ENCODE measurements at places on chromosomes 5 and 9. TPM values are rescaled to one million over a fixed set of nuclear protein-coding genes. Genes with fewer than 3 reads are reported as not detected.

- peak; percentile 52 for DNase-seq
Measured at GRCh38 chr9:33517373-33517772, 6.7 kb upstream of the ANKRD18B start.

DNA sequence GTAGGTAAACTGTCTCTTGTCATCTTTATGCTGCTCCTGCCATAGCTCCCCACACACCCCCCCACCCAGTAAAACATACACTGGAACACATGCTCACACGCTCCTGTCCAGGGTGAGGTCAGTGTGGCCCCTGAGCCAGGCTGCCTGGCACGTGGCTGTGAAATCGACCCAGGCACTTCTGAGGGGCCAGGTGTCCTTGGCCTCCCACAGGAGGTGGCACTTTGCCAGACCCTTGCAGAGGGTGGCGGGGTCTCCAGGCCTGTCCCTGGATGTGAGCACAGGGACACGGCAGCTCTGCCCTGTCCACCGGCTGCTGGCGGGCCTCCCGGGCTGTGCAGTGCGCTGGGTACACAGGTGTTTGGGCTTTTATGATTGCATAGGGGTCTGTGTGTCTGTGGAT lies 10.0 kb upstream of the CRB2 start:
- DNase-seq = no peak

GRCh38 chr9:132975961-132976360 lies 2.5 kb upstream of the GFI1B start:
- no peak for DNase-seq

GRCh38 chr5:38494763-38495162 lies 61.7 kb downstream of the LIFR start:
- no peak for DNase-seq

GRCh38 chr5:43275391-43275790 lies 37.8 kb downstream of the HMGCS1 start:
- DNase-seq = no peak

DNA sequence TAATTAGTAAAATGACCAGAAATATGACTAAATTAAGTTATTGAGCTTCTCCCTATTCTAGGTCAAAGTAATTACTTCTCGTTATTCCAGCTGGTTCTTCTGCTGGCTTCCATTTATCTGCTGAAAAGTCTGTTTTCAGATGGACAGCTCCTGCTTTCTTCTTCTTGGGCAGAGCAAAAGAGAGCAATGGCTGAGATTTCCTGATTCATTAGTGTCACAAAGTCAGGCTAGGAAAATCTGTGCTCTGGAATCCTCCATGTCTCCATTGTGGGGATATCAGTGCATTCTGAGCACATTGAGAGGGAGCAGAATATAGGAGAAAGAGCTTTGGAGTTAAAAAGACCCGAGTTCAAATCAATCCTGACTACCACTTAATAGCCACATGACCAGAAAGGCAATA lies 33.7 kb upstream of the NRG2 start:
- no peak for DNase-seq

GRCh38 chr9:20462410-20462809 lies 159.9 kb downstream of the MLLT3 start:
- no peak for DNase-seq

GRCh38 chr5:173050791-173051190 lies 5.4 kb upstream of the CREBRF start:
- DNase-seq = no peak

DNA sequence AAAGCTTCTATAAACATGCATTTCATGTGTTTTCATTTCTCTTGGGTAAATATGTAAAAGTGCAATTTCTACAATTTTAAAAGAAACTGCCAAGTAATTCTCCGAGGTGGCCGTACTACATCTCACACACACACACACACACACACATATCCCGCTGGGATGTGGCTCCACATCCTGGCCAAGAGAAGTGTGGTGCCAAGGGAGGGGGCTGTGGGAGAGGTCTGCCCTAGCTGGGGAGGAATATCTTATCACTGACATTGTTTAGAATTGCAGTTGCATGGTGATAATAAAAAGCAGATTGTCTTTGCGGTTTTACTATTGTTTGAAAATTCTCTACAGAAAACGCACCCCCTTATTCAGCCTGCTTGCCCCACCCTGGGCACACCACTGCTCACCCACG lies 558.4 kb downstream of the BNC2 start:
- DNase-seq = no peak

- no peak for DNase-seq
Measured at GRCh38 chr5:154318691-154319090, 127.1 kb upstream of the SAP30L start.

GRCh38 chr5:42250-42649 lies 49.7 kb upstream of the PLEKHG4B start:
- DNase-seq = peak; percentile 9

- DNase-seq = no peak
Measured at GRCh38 chr9:122900791-122901190, 4.4 kb downstream of the RC3H2 start.

DNA sequence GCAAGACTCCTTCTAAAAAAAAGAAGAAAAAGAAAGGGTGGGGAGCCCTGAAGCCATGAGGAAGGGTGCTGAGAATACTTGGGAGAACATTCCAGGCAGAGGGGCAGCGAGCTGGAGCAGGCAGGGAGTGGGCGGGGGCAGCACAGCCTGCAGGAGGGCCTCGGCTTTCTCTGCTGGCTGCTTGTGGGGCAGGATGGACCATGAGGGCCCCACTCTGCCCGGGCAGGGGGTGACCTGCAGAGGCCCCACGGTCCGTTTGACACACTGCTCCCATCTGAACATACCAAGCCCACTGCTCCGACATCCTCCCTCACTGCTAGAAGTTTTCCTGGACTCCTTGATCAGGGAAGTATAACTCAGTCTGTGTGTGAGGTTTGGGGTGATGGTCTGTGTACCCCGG lies 11.7 kb upstream of the NUP214 start:
- no peak for DNase-seq

- no peak for DNase-seq
Measured at GRCh38 chr5:178529080-178529479, 61.1 kb downstream of the COL23A1 start.

GRCh38 chr5:935510-936084 lies 42.9 kb downstream of the TRIP13 start:
- DNase-seq = no peak

DNA sequence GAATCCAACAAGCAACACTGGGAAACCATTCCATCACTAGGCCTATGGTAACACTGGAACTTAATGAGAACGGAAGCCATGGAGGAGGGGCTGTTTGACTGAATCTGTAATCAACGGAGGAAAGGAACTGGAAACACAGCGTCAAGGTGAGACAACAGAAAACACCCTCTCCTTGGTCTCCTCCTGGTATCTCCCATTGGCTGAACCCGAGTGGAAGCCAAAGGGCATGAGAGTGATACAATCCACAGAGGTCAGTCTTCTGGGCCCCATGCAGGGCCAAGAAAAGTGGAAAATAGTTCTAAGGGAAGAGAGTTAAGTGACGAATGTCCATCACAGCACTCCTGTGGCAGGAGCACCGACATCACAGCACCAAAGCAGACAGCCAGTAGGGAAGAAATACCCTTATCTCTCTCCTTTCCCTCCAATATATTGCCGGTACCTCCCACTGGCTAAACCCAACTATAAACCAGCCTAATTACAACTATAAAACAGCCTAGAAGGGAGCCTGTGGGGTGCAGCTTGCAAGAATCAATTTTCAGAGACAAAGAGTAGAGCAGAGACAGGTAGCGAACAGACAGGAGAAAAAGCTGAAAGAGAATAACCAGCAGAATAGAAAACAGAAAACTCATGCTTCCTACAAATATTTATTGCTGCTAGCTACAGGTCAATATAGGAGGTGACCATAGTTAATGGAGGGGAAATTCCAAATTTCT lies 107.4 kb upstream of the IFNE start:
- no peak for DNase-seq

DNA sequence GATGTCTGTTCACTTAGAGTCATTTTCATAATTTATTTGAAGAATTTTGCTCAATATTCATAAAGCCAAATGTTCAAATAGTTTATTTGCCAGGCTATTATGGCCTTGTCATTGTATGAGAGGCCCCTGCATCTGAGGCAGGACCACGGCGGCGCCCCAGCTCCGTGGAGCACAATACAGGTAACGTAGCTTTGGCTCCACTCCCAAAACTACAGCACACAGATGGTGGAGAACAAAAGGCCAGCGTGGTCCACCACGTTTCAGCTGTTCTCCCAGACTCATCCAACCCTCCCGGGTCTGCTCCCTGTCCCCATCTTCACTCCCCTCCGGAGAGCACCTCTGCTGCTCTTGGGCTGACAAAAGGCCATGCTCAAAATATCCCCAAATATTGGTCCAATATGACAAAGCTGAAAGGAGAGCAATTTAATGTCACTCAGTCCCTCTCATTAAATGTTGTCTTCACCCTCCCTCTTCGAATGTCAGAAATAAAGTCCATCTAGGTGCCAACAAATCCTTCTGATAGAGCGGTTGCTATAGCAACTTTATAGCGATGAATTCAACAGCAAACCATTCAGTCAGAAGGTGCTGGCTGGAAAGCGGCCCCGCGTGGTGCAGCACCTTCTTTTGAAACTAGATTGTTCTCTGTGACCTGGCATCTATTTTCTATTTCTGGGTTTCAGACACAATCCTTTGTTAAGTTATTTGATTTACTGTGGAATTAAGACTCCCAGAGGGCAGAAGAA lies 504.3 kb downstream of the ARHGEF28 start:
- DNase-seq = no peak

DNA sequence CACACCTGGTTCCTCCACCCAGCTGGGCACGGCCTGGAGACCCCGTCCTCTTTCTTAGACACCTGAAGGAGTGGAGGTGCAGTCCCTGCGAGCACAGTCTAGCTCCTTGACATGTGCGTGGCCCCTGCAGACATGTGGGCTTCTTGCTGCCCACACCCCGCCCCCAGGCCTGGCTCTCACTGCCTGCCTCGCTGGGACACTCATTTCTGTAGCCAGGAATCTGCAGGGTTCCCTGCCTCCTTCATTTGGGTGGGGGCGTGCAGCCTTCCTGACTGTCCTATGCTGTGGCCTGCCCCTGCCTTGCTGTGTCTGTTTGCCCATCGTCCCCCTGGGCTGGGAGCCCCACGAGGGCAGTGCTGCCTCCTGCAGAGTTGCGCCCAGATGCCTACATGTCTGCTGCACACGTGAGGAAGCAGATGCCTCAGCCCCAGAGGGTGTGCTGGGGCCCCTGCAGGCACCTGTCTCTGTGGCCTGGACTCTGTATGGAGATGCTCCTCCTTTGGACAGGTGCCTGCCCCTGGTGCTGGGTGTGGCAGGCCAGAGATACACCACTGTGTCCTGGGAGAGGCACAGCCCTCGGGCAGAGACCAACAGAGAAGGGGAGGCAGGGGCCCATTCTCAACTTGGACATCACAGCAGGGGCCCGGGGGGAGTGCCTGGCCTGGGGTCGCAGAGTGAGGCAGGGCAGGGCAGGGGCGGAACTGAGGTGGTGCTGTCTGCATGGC lies 22.6 kb downstream of the FLT4 start:
- no peak for DNase-seq

DNA sequence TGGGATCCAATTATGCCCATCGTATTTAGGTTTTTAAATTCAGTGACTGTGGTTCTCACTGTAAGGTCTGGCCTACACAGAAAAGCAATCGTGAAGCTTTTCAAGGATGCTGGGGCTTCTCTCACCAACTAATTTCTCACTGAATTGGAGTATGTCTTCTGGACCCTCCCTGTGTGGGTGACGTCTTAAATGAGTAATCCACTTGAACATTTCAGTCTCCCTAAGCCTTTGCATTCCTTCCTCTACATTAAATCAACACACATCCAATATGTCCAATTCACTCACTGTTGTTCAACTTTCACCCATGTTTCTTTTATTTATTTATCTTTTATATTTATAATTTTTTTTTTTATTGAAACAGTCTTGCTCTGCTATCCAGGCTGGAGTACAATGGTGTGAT lies 12.5 kb upstream of the BTF3 start:
- no peak for DNase-seq

DNA sequence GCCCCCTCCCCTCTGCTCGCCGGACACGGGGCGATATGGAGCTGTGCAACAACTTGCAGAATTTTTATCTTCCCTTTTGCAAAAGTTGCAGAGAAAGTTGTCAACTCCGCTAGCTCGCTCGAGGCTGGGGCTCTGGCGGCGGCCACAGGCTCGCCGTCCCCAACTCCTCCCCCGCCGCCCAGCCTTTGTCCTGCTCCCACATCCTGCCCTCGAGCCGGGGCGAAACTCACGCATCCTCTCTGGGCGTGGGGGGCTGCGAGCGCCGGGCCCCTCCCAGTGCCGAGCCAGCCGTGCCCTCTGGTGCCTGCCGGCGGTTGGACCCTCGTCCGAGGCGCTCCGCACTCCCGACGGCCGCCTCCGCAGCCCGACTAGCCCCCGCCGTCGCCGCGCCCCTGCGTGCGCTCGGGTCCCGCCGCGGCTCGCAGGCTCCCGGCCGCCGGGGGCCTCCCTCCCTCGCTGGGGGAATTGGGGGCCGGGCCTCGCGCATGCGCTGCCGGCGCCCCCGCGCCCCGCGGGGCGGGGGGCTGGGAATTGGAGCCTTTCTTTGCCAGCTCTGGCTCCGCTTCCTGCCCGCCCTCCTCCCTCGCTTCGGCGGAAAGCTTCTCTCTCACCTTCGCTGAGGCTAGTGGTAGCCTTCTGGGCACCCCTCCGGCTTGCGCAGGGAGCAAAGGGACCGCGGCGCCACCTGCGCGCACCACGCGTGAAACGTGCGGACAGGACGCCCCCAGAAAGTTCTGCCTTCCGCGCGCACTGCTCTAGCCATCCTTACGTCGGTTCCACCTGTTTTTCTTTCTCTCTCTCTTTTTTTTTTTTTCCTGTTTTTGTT lies at the start of gene CCNJL:
CCNJL (minus strand) TSS at position 431 of the 826 bp plus-strand sequence. CDS start 641 bp downstream, outside the sequence.
- no peak for DNase-seq

DNA sequence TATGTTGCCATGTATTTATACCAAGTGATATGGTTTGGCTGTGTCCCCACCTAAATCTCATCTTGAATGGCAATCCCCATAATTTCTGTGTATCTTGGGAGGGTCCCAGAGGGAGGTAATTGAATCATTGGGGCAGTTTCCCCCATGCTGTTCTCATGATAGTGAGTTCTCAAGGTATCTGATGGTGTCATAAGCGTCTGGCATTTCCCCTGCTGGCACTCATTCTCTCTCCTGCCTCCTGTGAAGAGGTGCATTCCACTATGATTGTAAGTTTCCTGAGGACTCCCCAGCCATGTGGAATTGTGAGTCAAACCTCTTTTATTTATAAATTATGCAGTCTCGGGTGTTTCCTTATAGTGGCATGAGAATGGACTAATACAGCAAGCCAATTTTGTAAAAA lies 140.8 kb upstream of the ADAMTSL1 start:
- peak; percentile 33 for DNase-seq

GRCh38 chr9:128969491-128969890 lies 22.0 kb downstream of the NUP188 start:
- no peak for DNase-seq

- no peak for DNase-seq
Measured at GRCh38 chr9:113677057-113677456, 199.1 kb upstream of the ZNF618 start.

The ACSL6 gene
- 0.01 TPM for polyA plus RNA-seq

The PLPP7 gene
- polyA plus RNA-seq = not detected

The SMIM33 gene
- polyA plus RNA-seq = not detected

The ZER1 gene
- 10.4 TPM for polyA plus RNA-seq

The PNPLA7 gene
- 0.19 TPM for polyA plus RNA-seq

The NME5 gene
- polyA plus RNA-seq = 0.10 TPM

The LEAP2 gene
- polyA plus RNA-seq = 0.85 TPM

The ESM1 gene
- polyA plus RNA-seq = 7.0 TPM

The TYRP1 gene
- 0.22 TPM for polyA plus RNA-seq

The GKAP1 gene
- 0.52 TPM for polyA plus RNA-seq

The PTGS1 gene
- polyA plus RNA-seq = 1.1 TPM

The TMEM171 gene
- polyA plus RNA-seq = 9.6 TPM

The DNAH5 gene
- 1.1 TPM for polyA plus RNA-seq
